Hippocampal formation (tissue), 2 donors: ENCODE measurements at places on chromosomes 12 and 14.

- DNase-seq = no peak
These were observed 23.7 kb downstream of the GYS2 start for GRCh38 chr12:21580748-21581516.

GRCh38 chr14:83162361-83162929 lies 1628.8 kb upstream of the SEL1L start:
- no peak for DNase-seq

DNA sequence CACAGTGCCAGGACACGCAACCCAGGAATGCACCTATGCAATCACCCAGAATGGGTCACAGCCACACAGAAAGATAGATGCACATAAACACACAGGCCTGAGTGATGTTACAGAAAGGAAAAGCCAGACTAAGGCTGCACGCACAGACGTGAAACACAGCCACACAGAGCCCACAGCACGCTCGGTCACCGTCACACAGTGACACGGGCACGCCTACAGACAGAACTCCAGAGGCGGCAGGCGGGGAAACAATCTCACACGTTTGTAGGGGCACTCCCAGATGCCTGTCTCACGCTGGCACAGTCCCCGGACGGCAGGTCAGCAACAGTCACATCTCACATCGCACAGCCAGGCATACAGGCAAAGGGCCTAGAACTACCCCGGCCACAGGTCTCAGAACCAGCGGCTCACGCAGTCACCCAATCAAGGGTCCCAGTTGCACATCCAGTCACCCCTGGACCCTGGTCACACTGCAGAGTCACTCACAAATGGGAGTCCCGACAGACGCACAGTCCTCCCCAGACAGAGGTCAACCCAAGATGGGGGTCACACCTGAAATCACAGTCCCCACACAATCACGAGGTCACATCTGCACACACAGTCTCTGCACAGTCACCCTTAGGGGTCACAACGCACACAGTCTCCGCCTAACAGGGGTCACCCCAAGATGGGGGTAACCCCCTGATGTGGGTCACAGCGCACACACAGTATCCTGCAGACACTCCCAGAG lies 790 bp downstream of the SSH1 start:
- DNase-seq = no peak

DNA sequence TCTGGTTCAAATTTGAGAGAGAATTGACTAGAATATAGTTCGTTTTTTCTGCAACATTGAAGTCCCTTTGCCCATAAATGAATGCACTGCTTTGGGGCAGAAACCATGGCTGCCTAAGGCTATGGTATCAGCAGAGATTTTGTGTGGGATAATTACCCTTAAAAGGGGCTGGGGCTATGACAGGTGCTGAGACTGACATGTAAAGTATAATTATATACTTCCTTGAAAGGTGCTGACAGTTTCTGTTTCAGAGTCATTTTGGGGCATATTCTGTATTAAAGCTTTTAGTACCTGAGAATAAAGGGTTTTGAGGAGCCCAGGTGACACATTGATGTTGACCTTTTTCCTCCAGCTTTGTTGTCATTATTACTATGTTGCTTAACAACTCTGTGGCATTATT lies 150.3 kb upstream of the PTPRQ start:
- DNase-seq = no peak

- DNase-seq = no peak
These were observed 65.6 kb downstream of the SYNE2 start for GRCh38 chr14:63918411-63918810.
